ENCODE measurements at places on chromosomes 1 and 21.

GRCh38 chr1:201610858-201611257 is 71.9 kb downstream of the NAV1 start:
- DNase-seq = no peak

DNA sequence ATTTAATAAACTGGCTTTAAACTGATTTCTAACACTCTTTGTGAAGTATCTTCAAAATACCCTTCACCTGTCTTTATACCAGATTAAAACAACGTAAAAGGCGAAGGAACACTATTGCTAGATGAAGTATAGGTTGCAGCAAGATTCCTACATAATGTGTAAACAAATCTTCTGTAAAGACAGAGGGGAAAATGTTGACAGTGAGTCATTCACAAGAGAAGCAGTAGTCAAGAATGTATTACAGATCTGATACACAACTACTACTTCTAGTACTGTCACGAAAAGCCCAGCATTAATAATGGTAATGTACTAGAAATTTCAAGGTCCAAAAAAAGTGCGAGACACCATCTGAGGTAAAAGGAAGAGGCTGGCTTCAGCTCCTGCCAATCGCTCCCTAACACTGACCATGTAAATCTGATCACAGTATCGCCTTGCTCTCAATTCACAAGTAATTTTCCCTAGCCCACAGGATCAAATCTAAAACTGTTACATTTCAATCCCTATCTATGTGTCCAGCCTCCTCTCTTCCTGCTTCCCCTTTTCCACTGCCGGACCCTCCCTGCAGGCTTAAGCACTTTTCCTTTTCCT is 290.4 kb downstream of the AKT3 start:
- DNase-seq = no peak

- no peak for DNase-seq
These were observed 42.1 kb upstream of the EDARADD start for GRCh38 chr1:236351875-236352573.

GRCh38 chr1:246809473-246809872 is 85.3 kb downstream of the SCCPDH start:
- DNase-seq = no peak

GRCh38 chr1:12019858-12020509 is 686 bp downstream of the MIIP start:
- no peak for DNase-seq

GRCh38 chr1:109979489-109980091 is 5.0 kb upstream of the AHCYL1 start:
- DNase-seq = no peak

DNA sequence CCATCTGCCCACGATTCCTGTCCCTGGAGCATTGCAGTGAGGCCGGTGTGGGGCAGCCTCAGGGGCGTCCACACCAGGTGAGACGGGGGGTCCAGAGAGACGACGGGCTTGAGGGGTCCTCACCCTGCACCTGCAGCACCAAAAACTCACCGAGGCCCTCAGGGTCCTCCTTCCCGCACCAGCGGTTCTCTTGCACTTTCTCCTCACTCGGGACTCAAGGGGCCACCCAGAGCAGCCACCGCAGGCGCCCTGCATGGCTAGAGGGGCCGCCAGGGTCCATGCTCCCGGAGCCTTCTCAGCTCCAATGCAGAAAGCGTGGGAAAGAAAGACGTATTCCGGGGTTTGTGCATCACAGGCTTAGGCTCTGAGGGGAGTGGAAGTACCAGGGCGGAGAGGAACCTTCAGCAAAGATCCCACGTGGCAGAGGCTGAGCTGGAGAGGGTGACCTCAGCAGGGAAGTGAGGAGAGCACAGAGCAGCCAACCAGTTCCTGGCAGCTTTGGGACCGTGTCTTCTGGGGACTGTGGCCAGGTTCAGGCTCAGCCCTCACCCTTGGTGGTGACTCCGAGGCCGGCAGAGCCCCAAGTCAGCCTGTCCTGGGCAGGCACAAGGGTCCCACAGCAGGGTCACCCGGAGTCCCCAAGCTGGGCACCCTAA is 19.5 kb upstream of the COL6A2 start:
- no peak for DNase-seq

DNA sequence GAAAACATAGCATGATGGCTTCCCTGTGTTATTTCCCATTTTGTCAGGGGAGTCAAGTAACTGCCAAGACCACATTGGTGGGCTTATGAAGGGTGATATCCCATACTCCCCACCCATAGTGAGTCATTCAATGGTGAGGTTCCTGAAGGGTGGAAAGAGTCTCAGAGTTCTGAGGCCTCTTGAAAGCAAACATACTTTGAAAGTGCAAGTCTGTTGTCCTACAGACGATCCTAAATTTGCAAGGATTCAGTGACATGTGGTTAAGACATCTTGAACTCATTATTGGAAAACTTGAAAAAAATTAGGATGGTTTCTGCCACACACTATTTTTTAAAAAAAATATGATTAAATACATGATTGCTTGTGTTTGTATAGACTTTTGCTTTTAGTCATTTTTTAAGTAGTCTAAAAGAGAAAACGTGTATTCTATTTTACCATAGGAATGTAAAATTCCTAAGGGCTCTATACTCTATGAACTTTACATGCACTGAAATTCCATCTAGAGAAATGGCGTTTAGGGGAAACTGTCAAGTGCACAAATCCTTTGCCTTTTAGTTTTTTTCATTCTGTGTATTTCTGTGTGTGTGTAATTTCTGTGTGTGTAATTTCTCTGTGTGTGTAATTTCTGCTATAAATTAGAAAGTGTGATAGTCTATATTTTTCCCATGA is 225.5 kb upstream of the ADAMTS5 start:
- DNase-seq = no peak

DNA sequence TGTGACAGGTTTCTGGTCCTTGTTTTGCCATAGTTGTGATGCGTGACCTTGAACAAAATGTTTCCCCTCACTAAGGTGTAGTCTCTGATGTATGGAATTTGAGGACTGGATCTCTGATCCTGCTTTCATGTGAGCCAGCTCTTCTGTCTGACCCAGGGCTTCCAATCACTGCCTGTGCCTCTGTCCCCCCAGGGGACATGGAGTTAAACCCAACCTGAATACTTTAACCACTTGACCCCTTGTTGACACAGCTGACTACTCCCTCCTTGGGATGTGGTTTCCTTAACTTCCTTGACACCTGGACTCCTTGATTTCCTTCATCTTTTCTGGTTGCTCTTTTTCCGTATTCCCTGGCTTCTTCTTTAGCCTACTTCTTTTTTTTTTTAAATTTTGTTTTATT is 36.0 kb upstream of the SSBP3 start:
- no peak for DNase-seq

GRCh38 chr1:12502336-12503109 is 115.5 kb downstream of the DHRS3 start:
- no peak for DNase-seq

GRCh38 chr21:41836166-41837015 is 42.8 kb downstream of the PRDM15 start:
- DNase-seq = no peak

GRCh38 chr1:27624467-27625178 is 10.4 kb downstream of the FGR start:
- DNase-seq = no peak

- DNase-seq = no peak
These were observed 14.5 kb downstream of the HHAT start for GRCh38 chr1:210342986-210343780.

GRCh38 chr1:80462006-80462405 is 1338.7 kb upstream of the ADGRL2 start:
- no peak for DNase-seq

DNA sequence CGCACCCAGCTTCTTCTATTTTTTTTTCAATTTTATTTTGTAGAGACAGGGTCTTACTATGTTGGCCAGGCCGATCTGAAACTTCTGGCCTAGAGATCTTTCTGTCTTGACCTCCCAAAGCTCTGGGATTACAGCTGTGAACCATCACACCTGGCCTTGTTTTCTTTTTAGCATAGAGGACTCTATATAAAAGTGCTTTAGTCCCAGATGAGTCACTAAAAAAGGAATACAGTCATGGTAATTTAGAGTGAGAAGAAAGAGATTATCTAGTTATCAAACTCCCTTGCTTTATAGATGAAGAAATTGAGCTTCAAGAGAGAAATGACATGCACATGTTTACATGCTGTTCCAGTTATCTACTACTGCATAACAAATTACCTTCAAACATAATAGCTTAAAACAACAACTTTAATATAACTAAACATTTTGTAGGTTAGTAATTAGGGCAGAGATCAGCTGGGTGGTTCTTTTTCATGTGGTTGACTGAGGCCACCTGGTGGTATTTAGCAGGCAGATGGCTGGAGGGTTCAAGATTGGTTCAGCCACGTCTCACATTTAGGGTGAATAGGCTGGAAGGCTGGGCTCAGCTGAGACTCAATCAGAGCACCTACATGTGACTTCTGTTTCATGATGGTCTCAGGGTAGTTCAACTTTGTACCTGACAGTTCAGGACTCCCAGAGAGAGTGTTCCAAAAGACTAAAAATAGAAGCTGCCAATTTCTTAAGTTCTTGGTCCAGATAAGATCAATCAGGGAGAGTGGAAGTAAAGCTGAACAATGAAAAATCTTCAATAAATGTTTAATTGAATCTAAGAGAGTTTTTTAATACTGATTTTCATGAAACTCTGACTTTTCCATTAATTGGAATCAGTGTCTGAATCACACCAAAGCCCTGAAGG is 16.9 kb upstream of the MTF2 start:
- DNase-seq = peak; percentile 18

DNA sequence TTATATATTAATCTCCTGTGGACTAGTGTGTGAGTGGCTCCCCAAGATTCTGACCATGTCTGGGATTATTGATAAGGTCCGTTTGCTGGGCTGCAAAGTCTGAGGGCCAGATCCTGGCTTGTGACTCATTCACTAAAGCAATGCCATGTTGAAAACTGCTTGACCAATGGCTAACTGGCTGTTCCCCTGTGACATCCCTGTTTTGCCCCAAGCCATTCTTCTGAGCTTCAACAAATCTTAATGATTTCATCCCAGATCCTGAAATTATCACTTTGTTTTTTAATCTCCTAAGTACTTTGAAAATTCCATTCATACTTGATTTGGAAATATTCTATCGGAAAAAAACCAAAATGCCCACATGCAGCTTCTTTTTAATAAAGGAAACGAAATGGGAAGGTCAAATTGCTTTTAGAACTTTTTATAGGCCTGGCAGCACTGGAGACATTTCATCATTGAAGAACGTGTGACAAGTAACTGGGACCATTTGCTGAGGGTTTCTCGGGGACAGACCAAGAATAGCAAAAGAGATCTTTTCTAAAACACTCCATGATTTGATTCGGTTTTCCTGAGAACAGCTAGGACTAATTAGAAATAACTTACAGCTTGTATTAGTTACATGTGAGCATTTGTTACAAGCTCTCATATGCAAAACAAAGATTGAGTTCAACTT is 121.3 kb downstream of the TGFB2 start:
- DNase-seq = no peak

GRCh38 chr21:16378525-16378924 is 648.7 kb downstream of the USP25 start:
- no peak for DNase-seq

DNA sequence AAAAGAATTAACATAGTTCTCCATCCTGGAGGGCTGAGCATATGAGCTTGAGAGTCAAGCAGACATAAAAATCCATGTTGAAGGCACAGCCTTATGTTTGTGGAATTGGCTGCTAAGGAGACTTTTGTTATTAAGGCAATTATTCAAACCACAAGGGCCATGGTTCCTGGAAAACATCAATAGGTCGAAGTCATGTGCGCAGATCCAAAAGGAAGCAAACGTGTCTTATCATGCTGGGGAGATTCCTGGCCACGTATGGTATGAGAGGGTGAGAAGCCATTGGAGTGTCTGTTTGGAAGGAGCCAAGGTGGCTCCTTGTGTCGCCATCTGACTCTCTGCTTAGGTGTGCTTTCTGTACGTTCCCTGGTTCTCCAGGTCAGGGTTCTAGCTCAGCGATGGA is 61.8 kb upstream of the COA6 start:
- DNase-seq = no peak

DNA sequence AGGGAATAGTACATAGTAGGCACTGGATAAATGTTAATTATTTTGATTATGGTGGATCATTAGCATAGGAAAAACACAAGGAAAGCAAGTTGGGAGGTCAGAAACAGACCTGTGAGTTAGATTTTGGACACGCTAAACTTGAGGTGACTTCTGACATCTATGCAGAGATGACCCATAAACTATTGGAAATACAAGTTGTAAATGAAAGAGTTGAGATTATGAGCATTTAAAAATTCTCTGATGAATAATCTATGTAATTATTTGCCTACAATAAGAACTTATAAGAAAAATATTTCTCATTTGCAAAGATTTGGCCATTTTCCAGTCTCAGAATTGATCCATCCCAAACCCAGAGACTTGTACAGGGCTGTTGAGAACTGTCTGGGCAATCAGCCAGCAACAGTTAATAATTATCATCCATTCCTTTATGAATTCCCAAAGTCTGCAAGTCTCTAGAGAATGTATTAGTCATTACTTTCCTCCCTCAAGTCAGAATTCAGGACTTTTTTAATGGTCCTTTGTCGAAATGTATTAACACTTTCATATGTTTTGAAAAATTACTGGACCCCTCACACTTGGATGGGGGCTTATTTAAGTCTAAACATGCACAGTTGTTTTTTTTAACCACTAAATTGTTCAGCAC is 19.4 kb upstream of the SLAMF6 start:
- DNase-seq = no peak

DNA sequence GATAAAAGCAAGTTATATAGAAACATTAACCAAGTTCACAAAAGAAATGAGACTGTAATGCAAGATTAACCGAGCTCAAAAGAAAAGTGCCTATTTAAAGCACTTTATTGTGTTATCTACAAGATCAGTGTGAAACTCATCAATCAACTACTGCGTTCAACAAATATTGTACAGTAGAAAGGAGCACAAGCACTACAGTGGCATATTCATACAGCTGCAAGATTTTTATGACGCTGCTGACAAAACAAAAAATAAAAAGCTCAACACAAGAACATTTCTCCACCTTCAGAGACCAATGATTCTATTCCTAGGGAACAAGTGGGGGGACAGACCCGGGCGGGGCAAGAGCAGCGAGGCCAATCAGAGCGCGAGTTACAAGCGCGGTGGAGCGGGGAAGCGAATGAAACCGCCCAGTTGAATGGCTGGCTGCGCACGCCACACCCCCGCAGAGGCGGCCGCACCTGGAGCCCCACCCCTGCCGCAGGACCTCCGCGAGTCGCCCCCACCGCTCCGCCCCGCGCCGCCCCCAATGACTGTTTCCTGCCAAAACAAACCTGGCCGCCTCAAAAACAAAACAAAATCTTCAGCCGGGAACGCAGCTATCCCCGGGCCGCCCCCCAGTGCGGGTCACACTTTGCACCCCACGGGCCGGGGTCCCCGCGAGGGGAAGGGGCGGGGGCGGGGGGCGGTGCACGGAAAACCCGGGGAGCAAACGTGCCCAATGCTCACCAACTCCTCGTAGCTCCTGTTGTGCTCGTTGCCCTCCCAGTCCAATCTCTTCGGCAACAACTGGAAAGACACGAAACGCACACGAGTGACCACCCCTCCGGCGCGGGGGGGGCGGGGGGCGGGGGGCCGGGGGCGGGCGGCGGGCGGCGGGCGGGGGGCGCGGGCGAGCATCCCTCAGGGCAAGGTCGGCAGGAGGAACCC is 1.1 kb downstream of the BRWD1 start:
- DNase-seq = peak; percentile 96

DNA sequence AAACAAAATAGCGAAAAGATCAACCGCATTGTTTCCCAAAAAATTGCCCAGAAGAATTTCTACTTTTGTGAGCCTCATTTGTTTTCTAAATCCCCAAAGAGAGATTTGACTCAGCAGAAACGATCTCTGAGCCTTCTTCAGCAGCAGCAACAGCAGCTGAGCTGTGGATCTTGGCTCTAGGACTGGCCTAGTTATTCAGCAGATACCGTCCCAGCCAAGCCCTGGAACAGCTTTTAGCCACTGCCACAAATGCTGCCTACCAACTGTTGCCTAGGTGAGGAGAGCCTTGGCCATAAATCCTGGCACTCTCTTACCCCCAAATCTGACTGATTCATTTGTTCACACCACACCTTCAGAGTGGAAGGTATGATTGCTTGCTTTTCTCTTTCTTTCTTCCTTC is 320.1 kb downstream of the TGFB2 start:
- DNase-seq = no peak
